ENCODE measurements at places on chromosomes 3 and 15.

GRCh38 chr3:144102421-144102820 lies 130.8 kb downstream of the DIPK2A start:
- DNase-seq = no peak

- DNase-seq = no peak
These were observed 3.1 kb downstream of the PARP3 start for GRCh38 chr3:51945031-51945840.

DNA sequence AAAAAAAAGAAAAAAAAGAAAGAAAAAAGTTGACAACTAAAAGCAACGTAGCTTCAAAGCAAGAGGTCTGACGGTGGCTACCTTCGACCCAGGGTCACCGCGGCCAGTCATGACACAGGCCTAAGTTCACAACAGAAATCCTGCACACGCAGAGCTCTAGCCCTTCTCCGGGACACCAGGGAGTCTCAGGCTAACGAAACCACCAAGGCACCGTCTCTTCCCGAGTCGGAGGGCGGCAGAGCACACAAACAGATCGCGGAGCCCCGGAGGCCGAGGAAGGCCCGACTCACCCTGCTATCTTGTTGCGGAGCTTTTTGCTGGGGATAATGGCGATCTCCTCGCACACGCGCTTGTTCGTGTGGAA lies 584 bp downstream of the RPS17 start:
- peak; percentile 36 for DNase-seq

GRCh38 chr15:96421178-96421601 lies 90.7 kb downstream of the NR2F2 start:
- DNase-seq = no peak

DNA sequence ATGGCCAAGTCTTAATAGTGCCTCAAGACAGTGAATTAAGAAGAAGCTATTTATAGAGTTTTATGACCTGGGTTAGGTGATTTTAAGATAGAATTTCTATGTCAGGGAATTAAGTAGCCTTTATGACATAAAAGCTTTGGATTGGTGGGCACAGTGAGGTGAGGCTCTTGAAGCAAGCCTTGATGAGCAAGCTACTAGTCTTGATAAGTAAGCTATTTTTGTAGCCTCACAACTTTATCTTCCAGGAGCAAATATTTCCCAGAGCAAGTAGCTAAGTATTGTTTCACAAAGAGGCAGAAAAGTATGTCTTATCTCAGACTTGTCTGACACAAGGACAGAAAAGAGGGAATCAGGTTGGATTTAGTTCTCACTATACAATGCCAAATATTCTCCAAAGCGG lies 491.7 kb upstream of the RASGRP1 start:
- DNase-seq = no peak

- DNase-seq = no peak
These were observed 125.0 kb upstream of the ROPN1 start for GRCh38 chr3:124116906-124117305.

- no peak for DNase-seq
These were observed 3.6 kb downstream of the PLA2G4B start for GRCh38 chr15:41842229-41842628.

GRCh38 chr15:76846782-76847181 lies 58.4 kb downstream of the SCAPER start:
- no peak for DNase-seq

DNA sequence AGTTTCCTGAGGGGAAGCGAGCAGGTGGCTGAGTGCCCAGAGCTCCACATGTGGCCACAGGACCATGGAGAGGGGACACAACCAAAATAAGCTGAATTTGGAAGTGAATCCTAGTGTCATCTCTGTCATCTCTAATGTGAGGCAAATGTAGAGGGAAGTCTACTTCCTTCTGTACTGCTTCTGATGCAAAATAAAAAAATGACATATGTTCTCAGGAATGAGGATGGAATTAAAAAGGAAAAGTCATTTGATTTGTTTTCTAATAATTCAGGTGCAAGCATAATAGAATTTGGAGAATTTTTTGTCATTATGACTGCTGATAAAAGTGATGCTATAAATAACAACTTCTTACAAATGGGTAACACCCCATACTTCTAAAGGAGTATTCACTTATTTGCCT lies 59.5 kb upstream of the POU1F1 start:
- DNase-seq = no peak

DNA sequence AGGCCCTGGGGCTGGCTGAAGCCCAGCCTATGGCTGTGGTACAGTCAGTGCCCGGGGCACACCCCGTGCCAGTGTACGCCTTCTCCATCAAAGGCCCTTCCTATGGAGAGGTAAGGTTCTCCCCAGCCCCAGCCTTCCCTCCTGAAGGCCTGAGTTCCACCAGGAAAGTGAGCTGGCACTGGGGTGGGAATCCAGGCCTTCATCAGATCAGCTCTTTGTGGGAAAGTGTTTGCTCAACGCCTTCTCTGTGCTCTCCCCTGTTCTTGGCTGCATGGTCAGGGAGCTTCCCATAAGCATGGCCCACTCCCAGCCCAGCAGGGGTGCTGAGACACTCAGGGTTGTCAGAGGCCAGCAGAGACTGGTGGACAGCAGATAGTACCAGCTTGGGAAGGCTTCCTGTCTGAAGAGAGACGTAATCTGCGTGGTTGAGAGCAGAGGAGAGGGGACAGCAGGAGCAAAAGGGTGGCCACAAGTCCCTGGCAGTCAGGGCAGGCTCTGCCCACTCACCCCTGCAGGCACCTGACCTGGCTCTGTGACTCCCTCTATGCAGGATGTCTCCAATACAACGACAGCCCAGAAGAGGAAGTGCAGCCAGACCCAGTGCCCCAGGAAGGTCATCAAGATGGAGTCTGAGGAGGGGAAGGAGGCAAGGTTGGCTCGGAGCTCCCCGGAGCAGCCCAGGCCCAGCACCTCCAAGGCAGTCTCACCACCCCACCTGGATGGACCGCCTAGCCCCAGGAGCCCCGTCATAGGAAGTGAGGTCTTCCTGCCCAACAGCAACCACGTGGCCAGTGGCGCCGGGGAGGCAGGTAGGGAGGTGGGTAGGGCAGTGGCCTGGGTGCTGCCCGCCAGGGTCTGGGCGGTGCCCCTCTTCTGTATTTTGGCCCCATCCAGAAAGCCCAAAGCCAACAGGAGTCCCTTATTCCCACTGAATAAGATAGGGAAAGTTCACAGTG lies 38.4 kb downstream of the PML start:
- no peak for DNase-seq

GRCh38 chr3:114380233-114380651 lies 86.4 kb downstream of the TIGIT start:
- no peak for DNase-seq

DNA sequence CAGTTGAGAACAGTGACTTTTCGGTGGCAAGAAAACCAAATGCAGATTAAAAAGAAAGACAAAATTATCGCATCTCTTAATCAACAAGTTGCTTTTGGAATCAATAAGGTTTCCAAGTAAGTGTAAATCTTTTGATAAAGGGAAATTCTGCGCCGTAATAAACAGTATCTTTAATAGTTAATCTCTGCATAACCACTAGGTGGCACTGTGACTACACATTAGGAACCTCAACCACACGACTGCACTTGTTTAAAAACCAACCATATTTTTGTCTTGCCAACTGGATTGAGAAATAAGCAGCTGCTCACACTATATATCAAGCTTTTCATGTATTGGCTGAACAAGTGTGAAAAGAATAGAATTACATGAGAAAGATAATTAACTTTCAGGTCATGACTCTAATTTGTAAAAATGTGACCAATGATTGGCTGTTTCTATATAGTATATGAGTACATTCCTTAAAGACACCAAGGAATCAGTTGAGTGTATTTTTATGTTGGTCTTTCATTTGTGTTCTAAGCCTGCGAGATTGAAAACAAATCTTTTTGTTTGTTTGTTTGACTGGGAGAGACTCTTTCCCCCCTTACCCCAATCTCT lies 72.7 kb downstream of the DZIP3 start:
- no peak for DNase-seq

DNA sequence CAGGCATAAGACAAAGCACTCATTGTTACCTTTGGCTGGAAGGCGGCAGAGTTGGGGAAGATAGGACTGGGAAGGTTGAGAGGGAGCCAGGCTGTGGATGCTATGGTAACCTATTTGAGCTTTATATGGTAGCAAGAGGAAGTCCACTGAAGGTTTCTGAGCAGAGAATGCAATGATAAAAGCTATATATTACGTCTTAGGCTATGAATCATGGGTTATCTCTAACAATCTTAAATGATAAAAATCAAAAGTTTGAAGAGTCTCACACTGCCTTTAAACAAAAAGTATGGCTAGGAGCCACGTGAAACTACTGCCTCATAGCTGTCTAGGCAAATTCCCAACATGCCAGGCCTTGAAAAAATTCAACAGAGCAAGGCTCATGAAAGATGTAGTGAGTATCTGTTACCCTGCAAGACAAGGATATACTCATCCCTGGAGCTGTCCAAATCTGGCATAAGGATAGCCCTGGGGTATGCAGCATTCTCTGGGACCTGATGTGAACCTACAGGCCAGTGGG lies 4.1 kb downstream of the P3H2 start:
- no peak for DNase-seq

DNA sequence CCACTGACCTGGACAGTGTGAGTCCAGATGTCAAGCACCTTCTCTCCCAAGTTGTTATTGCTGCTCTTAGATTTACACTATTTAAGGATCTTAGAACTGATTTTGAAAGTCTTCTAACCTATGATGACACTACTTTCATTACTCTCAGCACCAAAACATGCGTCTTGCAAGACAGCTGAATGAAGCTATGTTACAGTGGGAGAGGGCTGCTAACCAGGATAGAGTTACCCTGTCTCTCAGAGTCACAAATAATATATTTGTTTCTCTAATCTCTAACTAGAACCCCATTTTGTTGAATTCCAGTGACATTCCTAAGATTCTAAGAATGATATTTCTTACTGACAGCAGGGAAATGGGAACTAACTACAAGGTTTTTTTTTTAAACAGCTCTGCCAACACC lies 455.5 kb downstream of the MAGI1 start:
- no peak for DNase-seq

- DNase-seq = no peak
These were observed 55.4 kb downstream of the RASGRF1 start for GRCh38 chr15:79035111-79035601.

- DNase-seq = no peak
These were observed 67.1 kb downstream of the ATP8B4 start for GRCh38 chr15:50051811-50052419.

GRCh38 chr3:99633887-99634558 lies 4.4 kb upstream of the COL8A1 start:
- DNase-seq = no peak

DNA sequence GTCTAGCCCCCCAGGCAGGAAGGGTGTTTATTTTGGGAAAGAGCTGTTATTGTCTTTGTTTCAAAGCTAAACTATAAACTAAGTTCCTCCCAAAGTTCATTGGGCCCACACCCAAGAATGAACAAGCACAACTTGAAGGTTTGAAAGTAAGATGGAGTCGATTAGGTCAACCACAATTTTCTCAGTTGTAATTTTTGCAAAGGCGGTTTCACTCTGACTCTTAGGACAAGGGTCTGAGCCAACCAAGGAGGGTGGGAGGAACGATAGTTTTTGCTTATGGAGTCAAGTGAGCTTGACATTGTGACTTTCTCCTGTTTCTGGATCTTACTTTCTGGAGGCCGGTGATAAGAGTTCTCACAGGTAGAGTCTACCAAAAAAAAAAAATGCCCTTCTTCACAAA lies 5.8 kb upstream of the ZNF770 start:
- no peak for DNase-seq

DNA sequence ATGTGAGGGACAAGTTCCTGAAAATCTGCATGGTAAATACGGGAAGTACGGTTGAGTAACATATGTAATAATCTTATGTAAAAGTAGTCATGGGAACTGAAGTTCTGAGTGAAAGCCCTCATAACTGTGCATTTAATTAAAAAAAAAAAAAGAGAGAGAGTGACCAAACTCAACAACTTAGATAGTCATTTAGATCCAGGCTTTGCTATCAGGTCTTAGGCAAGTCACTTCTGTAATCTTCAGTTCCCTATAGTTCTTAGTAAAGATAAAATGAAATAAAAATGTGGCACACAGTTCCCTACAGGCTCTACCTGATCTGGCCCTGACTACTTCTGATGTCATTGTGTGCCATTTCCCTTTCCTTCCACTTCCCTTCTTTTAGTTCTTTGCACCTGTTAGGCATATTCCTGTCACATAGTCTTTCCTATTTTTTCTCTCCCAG lies 15.0 kb downstream of the RNF111 start:
- DNase-seq = no peak

DNA sequence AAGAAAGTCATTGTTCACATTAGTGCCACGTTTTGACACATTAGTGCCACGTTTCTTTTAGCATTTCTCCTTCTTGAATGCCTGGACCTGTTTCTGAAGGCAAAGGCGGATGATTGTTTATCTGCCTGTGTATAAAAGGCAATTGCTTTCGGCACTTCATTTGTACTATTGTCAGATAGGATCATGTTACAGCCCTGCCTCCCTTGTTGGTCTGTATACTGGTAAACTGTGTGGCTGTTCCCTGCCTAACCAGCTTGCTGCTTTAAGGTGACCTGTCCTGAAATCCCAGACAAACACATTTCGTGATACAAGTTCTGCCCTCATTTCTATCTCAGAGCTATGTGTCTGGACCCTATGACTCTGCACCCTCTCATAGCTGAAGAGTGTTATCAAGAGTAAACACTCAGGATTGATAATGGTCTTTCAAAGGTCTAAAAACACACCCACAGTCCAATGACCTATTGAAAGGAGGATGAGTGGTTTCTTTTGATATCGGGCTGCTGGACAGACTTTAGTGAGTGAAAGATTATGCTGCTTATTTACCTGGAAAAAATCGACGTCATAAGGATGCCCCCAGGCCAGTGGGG lies 276.3 kb upstream of the MCTP2 start:
- no peak for DNase-seq

- DNase-seq = no peak
These were observed 5.9 kb upstream of the TMEM44 start for GRCh38 chr3:194638991-194639605.
